Activated T-helper 1 cell treated with anti-CD3 and anti-CD28 coated beads, Interleukin-12 subunit alpha, Interleukin-12 subunit beta, Interleukin-2, Interleukin-4 antibody, amounts not matched to agents 30 ng/mL and 10 ng/mL and 1 ng/mL, durations not matched to agents 14 hours and 24 hours and 36 hours (primary cell): ENCODE measurements at places on chromosomes 11 and 22.

- no peak for DNase-seq
Measured at GRCh38 chr11:17699147-17700114, 19.9 kb upstream of the MYOD1 start.

GRCh38 chr11:116078101-116078591 lies 573.9 kb upstream of the CADM1 start:
- DNase-seq = no peak

GRCh38 chr22:19951346-19951745 lies 9.7 kb upstream of the TXNRD2 start:
- no peak for DNase-seq

- DNase-seq = no peak
Measured at GRCh38 chr11:61725781-61726231, 26.6 kb upstream of the MYRF start.

DNA sequence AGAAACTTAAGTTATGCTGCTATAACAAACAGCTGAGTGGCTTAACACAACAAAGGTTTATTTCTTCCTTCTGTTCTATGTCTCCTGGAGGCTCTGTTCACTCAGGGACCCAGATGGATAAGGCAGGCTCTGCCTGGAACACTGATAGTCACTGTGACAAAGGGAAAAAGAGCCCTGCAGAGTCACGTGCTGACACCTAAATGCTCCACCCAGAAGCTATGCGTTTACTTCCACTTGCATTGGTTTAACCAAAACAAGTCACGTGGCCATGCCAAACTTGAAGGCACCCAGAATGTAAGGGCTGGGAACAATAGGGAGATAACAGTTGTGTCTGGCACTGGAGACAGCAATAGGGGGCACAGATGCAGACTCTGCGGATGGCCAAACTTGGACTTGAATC lies 3.4 kb upstream of the MS4A15 start:
- DNase-seq = no peak

GRCh38 chr11:72648384-72649136 lies 25.7 kb downstream of the PDE2A start:
- DNase-seq = no peak

DNA sequence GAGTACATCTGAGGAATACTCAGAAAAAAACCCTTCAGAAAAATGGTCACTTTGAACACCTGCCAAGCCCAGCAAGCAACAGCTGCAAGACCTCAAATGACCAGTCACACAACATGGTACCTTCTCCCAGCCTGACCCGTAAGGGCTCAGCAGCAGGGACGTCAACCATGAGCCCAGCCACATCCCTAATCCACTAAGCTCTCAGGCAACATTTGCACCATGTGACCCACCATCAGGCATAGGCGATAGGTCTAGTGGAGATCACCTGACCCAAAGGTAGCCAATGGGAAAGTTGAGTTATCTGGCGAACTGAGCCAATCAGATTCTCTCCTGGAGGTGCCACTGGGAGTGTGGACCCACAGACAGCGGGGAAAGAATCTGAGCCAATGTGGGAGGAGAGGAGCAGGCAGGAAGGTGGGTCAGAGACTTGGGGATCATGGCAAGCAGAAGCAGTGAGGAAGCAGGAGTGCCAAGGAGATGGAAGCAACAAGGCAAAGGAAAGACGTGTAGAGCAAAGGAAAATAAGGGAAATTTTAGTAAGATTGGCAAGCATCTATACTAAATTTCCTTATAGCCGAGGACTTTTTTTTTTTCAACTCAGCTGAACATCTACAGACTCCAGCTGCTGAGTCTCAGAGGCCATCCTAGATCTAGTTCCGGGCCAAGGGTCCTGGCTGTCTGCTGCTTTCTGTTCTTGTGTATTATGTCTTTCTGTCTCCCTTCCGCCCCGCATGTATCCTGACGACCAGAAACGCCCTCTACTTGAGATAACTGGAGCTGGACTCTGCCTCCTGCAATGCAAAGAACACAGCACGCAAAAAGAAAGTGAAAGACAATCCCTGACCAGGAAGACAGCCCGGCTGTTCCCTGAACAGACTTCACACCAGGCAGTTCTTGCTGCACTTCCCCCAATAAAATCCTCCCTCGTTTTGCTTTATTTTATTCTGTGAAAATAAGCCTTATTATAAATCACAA lies 11.0 kb upstream of the PLAAT2 start:
- peak; percentile 45 for DNase-seq

DNA sequence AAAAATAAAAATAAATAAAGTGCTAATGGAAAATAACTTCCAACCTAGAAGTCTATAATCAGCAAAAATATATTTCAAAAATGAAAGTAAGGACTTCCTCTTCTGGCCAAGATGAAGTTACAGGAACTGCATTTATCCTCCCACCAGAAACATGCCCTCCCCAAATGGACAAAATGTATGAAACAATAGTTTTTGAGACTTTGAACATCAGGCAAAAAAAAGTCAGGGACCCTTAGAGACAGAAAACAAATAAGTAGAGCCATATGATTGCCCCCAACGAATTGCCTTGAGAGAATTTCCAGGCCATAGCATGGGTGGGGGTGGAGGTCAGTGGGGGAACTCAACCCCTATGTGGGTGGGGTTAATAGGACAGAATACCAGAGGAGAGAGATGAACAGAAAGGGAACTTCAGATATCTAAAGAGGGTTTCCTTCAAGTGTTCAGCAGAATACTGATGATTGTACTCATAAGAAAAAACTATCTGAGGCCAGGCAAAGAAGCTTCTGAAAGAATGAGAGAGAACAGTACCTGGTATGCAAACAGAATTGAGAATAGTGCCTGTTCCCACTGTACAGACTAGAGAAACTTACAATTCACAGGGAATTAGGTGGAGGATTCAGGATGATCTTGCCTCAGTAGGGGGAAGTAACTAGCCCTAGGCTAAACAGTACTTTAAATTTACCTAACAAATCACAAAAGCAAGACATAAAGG lies 26.6 kb upstream of the IL10RA start:
- no peak for DNase-seq

DNA sequence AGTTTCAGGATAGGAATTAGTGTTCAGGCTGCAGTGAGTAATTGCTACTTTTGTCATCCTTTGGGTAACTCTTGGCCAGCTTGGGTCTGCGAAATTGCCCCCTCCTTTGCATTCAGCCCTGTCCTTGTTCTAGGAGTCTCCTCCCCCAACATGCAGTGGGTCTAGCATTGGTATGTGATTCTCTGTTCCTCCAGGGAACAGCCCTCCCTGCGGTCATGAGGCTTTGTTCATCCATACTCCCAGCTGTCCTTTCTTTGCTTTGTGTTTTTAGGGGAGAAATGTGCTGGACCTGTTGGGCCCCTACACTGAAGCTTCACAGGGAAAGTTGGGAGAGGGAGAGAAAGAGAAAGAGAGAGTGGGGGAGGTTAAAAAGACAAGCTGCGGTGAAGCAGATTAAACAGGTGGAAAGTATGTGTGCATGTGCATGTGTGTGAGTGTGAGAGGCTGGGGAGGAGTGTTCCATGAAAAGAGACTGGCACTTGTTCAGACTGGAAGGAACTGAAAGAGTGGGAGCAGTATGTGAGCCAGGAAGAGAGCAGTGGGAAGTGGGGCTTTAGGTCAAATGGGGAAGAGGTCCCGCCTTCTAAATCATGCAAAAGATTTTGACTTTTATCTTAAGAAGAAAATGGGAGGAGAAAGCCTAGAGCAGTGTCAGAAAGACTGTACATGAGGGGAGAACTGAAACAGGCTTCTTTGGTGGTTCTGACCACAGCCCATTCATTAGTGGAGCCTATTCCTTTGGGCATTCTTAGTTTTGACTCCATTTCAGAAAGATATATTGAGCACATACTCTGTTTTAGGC lies 17.9 kb upstream of the SESN3 start:
- no peak for DNase-seq

GRCh38 chr11:61023966-61024295 lies 52.5 kb downstream of the CD6 start:
- no peak for DNase-seq

DNA sequence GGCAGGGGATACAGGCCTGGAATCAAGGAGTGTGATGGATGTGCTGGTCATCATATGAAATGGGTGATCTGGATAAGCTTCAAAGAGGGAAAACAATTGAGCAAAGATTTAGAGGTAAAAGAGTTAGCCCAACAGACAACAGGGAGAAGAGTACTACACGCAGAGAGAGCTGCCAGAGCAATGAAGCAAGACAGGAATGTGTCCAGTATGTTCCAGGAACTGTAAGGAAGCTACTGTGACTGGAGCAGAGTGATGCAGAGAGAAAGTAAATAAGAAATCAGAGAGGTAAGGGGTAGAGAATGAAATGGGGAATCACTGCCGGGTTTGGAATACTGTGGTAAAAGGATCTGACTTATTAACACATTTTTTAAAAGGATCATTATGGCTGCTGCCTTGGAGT lies 255.1 kb downstream of the DCDC1 start:
- no peak for DNase-seq

GRCh38 chr11:1771273-1771672 lies 7.5 kb upstream of the CTSD start:
- DNase-seq = no peak

DNA sequence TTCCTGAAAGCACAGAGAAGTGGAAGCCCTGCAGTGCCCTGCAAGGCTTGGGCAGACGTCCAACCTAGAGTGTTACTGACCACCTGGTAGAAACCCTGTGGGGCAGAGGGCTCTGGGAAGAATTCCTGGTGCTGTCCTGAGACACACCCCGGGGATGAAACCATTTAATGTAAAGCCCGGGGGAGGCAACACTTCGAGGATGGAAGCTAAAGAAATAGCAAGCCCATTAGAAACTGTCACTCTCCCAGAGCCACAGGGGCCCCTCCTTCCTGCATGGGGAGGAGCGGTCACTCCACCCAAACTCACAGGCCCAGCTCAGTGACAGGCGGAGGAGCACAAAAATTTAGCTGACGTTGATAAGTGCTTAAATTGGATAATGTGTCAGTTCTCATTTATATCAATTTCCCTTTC lies 57.6 kb downstream of the NRXN2 start:
- DNase-seq = no peak

GRCh38 chr11:26780376-26781085 lies 58.7 kb upstream of the SLC5A12 start:
- DNase-seq = no peak

- DNase-seq = no peak
Measured at GRCh38 chr11:125404157-125404810, 91.8 kb downstream of the FEZ1 start.

GRCh38 chr11:109075976-109076375 lies 346.0 kb upstream of the C11orf87 start:
- DNase-seq = no peak

DNA sequence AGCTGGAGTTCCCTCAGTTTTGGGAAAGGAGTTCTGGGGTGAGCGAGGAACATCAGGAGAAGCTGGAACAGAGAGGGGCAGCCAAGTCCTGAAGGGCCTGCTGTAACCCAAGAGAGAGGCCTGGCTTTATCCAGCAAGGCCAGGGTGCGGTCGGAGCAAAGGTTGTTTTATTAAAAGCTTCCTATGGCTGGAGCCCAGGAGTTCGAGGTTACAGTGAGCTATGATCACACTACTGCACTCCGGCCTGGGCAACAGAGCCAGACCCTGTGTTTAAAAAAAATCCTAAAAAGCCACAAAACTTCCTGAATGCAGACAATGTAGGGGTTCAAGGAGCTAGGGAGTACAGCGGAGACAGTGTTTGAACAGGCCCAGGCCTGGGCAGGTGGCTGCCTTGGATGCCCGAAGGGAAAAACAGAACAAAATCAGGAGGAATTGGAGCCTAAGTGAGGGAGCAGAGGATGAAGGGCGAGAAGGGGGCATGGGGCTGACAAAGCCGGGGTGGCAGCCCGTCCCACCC lies 22.2 kb upstream of the MALAT1 start:
- DNase-seq = no peak

GRCh38 chr22:43857367-43857766 lies 4.9 kb downstream of the SULT4A1 start:
- DNase-seq = no peak

DNA sequence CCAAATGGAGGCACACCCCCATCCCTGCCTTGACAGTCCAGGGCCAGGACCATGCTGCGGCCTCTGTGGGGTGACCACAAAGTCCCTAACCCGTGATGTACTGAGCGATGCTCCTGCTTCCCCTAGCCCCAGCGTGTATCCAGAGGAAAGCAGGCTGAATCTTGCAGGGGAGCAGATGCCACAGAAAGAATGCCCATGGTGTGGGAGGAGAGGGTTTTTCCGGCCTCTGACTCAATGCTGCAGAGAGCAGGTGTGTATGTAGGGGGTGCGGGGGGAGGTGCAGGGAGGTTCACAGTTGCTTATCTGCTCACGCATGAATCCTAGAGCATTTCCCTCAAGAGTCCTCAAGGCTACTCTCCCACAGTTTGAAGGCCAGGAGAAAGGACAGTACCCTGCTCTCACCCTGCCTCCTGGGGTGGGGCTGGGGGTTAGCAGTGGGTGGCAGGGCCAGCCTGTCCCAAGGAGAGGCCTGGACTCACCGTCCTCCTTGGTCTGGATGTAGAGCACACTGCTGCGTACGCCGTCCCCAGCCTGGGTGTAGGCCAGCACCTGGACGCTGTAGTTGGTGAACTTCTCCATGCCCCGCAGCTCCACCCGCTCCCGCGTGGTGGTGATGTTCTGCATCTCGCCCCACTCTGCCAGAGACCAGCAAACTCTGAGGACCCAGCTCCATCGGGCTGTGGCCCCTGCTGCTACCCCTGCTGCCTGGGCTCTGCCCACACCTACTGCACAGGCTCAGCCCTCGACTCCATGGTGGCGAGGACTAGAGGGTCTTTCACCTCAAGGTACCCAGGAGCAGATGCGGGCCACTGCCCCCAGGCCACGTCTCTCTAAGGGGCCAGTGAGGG lies 130.8 kb downstream of the CEP164 start:
- no peak for DNase-seq

GRCh38 chr11:119942583-119943297 lies 195.2 kb downstream of the TRIM29 start:
- no peak for DNase-seq

- DNase-seq = no peak
Measured at GRCh38 chr22:46068181-46068592, 82.1 kb upstream of the PPARA start.
